ENCODE measurements at places on chromosomes 2 and 18.

DNA sequence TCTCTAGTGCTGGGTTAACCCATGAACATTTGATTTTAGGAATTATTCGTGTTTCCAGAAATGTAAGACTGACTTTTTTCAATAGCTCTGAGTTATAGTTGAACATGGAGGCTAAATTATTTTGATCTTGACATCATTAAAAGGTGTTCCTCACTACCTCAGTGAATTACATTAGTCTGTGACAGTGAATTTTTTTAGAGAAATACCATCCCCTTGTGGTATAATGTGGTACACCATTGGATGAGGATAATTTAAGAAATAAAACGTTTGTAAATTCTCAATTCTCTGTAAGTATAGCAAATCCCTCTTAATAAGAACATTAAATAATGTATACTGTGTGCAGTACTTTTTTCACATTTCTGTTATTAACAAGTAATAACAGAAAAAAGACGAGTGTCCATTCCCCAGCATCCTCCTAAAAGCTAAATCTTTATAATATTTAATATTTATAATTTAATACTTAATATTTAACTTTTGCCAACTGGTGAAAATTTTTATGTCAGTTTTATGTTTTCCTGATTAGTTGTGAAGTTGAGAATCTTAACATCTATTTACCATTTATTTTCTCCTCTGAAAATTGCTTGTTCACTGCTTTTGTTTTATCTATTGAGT, 70.3 kb upstream of the CWC22 start:
- peak; percentile 5 for DNase-seq

DNA sequence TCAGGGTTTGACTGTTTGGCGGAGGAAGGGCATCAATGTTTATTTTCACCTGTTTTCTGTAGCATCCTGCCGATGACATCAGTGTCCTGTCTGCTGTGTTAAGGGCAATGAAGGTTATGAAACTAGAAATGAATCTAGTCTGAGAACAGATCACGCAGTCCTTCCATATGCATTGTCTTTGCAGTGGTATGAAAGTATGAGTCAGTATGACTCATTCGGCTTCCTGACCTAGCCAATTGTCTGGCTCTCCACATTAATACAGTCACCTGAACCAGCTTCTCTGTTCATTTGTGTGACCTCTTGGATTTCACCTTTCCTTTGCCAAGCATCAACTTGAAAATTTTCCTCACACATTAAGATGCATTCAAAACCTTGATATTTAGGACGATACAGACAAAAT, 353.8 kb downstream of the RND3 start:
- DNase-seq: peak; percentile 78

DNA sequence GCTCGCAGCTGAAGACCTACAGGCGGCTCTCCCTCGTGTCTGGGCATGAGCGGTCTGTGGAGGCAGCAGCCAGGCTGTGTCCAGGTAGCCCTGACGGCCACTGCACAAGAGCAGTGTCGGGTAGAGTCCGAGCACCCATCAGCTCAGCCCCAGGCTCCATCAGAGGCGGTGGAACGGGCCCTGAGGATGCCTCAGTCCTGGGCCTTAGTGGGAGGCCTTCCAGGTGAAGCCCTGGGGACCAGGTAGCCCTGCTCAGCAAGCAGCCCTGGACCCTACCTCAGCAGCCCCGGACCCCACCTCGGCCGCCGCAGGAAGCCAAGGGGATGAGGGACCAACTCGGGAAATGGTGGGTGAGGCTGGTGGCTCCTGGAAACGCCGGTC, 21.3 kb upstream of the KLF11 start:
- DNase-seq: no peak

DNA sequence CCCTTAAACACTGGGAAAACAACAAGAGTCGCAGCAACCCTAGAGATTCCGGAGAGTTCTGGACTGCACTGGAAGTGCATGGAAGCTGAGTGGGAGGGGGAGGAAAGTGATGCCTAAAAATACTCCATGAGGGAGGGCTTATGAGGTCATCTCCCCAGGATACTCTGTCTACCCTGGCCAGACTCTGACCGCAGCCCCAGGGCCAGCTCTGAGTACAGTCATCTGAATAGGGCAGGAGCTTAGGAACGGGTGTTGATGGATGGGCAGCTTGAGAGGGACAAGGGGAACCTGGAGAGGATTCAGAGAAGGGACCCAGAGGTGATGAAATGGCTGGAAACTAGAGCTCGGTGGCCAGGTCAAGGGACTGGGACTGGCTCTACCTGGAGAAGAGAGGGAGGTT, 79.3 kb upstream of the IGFBP5 start:
- peak; percentile 42 for DNase-seq

- peak; percentile 39 for DNase-seq
Observed at GRCh38 chr2:47003641-47004427, 88.2 kb upstream of the MCFD2 start.

DNA sequence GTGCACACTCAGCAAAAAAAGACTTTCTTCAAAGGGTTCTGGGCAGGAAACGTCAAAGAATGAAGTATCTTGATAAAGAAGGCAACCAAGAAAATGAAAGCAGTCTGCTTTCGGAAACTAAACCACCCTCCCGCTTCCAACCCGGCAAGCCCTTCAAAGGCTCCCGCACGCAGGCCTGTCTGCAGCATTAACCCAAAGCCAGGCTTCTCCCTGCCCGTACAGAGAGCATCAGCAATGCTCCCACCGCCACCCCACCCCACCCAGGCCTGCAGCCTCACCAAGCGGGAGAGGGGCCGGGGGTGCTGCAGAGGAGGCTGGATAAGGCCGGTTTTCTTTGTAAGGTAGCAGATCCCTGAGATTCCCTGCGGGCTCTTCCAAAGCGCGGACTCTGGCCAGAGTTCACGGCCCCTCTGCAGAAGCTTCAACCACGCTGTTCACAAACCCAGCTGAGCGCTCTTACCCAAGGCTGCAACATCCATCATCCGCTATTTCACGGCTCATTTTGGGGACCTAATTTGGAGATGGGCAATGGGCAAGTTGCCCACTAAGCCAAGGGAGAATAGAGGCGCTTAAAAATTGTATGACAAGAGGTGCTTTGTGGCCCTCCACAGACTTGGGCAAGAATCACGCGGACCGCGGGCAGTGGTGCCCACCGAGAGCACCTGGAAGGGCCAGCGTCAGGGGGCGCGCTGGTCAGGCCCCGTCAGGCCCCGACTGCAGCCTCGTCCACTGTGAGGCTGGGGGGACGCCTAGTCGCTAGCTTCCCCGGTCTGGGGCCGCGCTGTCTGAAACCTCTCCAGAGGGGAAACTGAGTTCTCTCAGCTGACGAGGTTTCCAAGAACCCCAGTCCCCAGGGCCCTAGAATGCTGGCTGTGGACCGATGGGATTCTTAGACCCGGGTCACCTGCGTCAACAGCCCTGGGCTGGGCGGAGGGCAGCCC, 225.4 kb upstream of the ID2 start:
- DNase-seq: no peak

GRCh38 chr18:48003426-48004349, 73.2 kb upstream of the SMAD2 start:
- peak; percentile 47 for DNase-seq
